Activated T-helper 9 cell treated with anti-CD3 and anti-CD28 coated beads, Interleukin-2, amount 50 U/mL, for 16 hours (primary cell): ENCODE measurements at places on chromosomes 4 and X.

- DNase-seq, result no peak
These were observed 83.6 kb downstream of the DNAAF6 start for GRCh38 chrX:107290019-107290418.

- DNase-seq, result no peak
These were observed 322.4 kb downstream of the ARHGAP10 start for GRCh38 chr4:148054275-148054674.

GRCh38 chrX:101659601-101660063 lies at the start of gene ARMCX2:
Gene ARMCX2, minus strand, starts transcription at chrX:101659850. Its CDS starts 2,262 bp downstream, at chrX:101657588.
- no peak for DNase-seq

- DNase-seq, result no peak
These were observed 39.2 kb upstream of the TLR3 start for GRCh38 chr4:186029571-186030398.

GRCh38 chrX:133670383-133670782 lies 255.1 kb upstream of the GPC4 start:
- no peak for DNase-seq
